Retinal pigment epithelial cell (primary cell): ENCODE measurements at places on chromosomes 13 and 19.

GRCh38 chr13:29428310-29429181 is 166.9 kb downstream of the SLC7A1 start:
- no peak for DNase-seq

DNA sequence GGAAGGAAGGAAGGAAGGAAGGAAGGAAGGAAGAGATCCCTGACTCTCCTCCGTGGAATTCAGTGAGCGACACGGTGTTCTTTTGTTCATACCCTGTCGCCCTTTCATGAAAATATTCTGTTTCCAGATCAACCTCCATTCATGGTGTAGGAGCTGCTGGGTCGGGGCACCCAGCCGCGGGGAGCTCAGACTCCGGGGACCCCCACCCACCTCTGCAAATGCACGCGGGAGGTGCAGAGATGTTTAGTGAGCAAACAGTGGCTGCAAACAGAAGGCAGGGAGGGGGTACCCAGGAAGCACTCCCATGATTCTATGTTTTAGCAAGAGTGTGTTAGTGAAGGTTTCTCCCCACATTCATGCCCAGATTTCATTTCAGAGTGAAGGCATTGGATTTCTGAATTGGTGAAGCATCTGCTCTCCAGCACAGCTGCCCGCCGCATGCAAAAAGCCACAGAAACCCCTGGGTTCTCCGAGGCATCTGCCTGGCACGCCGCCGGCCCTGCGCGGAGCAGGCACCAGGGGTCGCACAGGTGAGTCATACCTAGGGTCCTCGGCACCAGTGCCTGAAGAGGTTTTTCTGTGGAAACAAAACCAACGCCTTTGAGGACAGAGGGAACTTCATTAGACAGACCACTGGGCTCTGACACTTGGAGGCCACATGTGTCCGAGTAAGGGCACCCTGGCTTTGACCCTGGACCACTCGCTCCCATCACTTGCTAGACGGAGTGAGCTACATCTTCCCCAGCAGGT is 80.6 kb downstream of the ZNF557 start:
- no peak for DNase-seq

- no peak for DNase-seq
These were observed 8.6 kb upstream of the FKRP start for GRCh38 chr19:46737298-46737654.

DNA sequence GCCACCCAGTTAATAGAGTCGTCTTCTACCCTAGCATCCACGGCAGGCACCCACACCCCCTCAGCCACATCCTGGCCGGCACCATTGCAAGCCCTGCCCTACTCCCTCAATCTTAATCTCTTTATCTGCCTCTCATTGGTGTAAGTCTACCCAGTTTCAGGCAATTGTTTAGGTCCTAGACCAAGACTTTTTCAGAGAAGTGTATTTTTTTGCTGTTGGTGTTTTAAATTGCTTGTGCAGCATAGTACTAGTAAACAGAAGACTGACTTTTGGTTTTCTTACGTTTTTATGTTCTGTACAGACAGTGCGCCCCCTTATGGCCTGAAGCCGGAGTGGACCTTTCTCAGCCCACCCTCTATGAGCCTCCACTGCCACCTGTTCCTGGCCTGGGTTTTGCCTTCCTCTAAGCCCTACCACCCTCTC is 2.3 kb upstream of the LCP1 start:
- DNase-seq, result no peak

GRCh38 chr19:41409288-41409687 is 11.7 kb downstream of the BCKDHA start:
- peak; percentile 73 for DNase-seq

DNA sequence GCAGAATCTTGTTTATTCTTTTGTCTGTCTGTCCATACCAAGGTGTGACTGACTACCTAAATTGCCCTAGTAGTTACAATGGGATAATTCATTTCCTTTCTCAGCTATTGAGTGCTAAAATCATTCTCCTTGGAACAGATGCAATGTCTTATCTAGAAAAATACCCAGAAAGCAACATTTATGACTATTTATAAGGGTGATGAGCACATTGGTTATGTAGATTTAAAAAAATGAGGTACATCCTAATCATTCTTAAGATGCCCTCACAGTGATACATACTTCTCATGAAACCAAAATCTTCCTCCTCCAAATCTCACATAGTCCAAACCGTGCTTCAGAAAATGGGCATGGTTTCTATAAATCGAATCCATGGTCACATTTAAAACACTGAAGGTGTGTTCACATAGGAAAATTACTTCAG is 11.6 kb upstream of the UBE2L5 start:
- no peak for DNase-seq

DNA sequence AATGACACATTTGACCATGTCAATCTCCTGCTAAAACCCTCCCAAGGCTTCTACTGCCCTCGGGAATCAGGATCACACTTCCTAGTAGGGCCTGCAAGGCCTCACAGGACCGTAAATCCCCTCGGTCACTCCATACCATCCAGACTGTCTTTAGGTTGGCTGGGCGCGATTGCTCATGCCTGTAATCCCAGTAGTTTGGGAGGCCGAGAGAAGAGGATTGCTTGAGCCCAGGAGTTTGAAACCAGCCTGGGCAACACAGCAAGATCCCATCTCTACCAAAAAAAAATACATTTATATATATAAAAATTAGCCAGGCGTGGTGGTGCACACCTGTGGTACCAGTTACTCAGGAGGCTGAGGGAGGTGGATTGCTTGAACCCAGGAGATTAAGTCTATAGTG is 15.0 kb downstream of the TMEM143 start:
- DNase-seq, result no peak

DNA sequence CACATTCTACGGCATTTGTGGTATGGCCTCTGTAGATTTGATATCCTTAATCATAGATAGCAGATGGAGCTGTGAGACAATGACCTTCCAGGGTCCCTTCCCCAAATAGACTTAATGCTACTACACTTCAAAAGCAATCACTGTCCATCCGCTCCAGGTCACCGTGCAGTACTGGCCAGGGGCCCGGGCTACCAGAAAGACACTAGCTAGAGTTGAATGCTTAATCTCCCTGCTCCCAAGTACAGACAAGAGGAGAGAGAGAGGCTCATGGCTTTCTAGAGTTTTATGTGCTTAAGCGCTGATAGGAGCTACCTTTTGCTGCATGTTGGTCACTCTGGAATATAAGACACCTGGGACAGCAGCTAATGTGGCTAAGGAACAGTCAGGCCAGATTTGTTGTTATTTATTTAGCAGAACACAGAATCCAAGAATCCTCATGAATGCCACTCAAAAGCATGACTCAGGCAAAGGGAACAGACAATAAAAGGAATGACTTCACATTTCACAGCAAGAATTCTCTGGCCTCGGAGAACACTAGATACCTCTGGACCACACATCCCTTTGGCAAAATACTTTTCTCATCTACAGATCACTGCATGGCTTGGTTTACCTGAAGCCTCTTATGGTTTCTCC is 165.0 kb downstream of the LACC1 start:
- no peak for DNase-seq

- no peak for DNase-seq
These were observed 3.6 kb downstream of the TPT1 start for GRCh38 chr13:45337395-45337794.

- DNase-seq, result no peak
These were observed 3.5 kb downstream of the DHRS12 start for GRCh38 chr13:51800486-51800885.

DNA sequence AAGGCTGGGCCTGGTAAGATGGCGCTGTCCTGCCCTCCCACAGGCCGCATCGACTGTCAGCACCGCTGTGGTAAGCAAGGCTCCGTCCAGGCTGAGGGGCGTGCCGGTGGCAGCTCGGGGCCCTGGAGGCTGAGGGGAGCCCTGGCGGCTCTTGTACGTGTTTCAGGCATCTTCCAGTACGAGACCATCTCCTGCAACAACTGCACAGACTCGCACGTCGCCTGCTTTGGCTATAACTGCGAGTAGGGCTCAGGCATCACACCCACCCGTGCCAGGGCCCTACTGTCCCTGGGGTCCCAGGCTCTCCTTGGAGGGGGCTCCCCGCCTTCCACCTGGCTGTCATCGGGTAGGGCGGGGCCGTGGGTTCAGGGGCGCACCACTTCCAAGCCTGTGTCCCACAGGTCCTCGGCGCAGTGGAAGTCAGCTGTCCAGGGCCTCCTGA is 1.2 kb downstream of the IZUMO4 start:
- no peak for DNase-seq

DNA sequence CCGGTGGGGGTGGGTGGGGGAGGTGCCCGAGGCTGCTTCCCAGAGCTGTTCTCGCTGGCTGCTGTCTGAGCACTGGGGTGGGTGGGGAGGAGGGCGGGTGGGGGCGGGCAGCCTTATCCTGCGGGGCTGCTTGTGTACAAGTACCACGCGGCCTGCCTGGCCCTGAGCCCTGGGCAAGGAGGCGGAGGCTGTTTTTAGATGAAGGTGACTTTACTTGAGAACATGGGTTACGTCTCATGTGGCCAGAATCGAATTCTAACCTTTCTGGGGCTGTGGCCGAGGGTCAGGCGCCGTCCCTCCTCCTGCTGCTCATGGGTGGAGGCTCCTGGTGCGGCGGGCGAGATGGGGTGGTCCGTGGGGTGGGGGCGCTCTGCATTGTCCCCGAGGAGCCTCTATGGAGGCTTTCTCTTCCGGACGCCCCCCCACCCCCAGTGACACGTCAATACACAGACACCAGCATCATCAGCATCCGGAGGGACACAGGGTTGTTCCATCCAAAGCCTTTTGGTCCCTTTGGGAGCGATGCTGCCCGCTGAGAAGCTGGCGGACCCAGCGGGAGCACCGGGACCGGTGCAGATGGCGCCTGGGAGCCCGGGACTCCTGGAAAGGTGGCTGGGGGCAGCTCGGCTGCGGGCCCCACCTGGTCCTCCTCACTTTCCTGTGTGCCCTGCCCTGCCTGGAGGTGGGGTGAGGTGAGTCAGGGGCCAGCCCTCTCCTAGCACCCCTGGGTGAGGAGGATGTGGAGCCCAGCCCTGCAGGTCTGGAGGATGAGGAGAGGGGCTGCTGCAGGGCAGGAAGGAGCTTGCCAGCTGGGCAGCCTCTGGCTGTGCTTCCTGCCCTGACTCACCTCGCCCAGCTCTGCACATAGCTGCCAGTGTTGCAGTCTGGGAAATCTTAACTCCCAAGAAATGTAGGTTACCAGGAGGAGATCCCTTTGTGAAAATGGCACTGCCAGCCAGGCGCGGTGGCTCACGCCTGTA is 3.4 kb downstream of the BSG start:
- peak; percentile 54 for DNase-seq

DNA sequence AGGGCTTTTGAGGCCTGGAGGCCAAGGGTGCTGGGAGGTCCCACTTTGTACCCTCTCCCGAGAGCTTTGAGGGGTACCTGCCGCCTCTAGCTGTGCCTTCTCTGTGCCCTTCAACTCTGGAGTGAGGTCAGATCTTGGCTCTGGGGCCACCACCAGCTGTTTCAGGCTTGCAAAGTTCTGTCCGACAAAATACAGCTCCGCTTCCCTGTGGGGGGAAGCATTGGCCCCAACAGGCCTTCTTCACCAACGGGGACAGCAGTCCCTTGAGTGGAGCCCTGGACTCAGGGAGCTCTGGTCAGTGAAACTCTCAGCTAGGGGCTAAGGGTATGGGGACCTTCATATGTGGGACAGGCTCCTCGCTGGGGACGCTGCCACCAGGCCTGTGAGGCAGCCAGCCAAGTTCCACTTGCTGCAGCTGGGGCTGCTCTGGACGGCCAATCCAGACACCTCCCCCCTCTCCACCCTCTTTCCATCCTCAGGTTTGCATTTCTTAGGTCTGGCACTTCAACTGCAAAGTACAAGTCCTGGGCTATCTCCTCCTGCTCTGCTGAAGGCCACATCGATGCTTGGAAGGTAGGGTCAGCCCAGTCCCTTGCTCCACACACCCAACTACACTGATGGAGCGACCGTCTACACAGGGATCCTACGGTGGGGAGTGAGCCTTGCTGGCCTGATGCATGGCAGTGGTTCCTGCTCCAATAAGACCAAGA is 46.8 kb downstream of the C13orf46 start:
- DNase-seq, result no peak

- DNase-seq, result no peak
These were observed 109.7 kb downstream of the LRCH1 start for GRCh38 chr13:46662690-46663089.

DNA sequence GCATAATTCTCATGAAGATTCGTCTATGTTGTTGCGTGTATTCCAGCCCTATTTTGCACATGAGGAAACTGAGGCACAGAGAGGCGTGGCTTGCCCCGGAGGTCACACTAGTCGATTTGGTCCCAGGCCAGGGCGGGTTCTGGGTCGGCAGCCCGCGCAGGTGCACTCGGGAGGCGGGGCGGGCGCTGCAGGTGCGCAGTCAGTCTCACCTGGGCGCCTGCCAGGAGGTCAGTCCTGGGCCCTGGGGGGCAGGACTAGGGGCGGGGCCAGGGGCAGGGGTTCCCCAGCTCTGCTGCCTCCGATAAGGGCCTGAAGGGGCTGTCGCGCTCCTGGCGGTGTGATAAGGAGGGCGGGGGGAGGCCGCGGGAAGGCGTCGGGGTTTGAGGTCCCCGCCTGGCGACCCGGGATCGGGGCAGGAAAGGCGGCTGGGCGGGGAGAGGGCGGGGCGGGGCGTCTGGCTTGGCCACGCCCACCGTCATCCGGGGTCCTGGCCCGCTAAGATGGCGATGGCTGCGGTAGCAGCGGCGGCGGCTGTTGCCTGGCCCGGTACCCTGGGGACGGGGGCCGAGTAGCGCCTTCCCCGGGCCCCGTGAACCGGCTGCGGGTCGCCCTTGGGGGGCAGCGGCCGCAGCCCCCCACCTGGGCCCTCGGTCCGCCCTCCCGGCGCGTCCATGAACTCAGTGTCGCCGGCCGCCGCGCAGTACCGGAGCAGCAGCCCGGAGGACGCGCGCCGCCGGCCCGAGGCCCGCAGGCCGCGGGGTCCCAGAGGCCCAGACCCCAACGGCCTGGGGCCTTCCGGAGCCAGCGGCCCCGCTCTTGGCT is at the start of gene ATG4D:
Gene ATG4D (plus strand): TSS at position 485 of the 822 bp plus-strand sequence. CDS start 187 bp downstream, at position 672.
- DNase-seq, result no peak
